Activated CD4-positive, alpha-beta memory T cell treated with anti-CD3 and anti-CD28 coated beads, Interleukin-2, amount 10 ng/mL, durations not matched to agents 7 days and 5 days (primary cell): ENCODE measurements at places on chromosomes 1 and 21. TPM values are rescaled to one million over a fixed set of nuclear protein-coding genes. Genes with fewer than 3 reads are reported as not detected.

Gene ADGRL4
- total RNA-seq: not detected

DNA sequence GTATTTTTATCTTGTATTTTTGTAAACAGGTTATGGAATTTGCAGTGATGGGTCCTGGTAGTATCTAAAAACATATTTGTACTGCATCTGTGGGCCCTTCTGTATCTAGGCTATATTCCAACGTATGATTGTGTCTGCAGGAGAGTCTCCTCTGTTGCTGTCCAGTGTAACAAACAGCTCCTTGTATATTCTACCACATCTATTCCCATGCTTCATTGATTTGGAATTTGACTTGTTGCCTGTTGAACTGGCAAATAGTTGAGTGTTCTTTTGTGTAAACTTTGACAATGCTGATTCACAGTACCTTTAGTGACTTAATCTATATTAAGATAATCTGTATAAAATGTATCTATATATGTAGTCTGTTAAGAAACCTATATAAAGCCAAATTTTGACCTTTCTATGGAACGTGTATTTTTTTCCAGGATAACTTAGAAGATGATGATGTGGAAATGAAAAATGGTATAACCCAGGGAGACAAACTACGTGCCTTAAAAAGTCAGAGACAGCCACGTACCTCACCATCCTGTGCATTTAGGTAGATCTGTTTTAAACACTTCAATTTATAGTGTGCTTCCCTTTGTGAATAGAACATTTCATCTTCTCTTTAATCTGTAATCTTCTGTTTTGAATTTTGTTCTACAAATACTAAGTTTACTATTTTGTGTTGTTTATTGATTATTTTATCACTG lies 43.4 kb upstream of the GPR88 start:
- DNase-seq: no peak

- DNase-seq: no peak
Measured at GRCh38 chr1:29753244-29753643, 516.9 kb downstream of the PTPRU start.

DNA sequence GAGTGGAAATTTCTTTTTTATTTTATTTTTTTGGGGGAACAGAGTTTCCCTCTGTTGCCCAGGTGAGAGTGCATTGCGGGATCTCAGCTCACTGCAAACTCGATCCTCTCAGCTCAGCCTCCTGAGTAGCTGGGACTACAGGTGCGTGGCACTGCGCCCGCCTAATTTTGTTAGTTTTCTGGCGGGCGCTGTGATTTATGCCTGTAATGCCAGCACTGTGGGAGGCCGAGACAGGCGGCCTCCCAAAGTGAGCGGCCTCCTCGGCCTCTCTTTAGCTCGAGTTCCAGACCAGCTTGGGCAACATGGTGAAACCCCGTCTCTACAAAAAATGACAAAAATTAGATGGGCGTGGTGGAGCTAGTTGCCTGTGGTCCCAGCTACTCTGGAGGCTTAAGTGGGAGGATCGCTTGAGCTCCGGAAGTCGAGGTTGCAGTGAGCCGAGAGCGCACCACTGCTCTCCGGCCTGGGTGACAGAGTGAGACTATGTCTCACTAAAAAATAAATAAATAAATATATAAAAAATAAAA lies 2.7 kb downstream of the GMEB1 start:
- DNase-seq: no peak

- DNase-seq: no peak
Measured at GRCh38 chr1:165637427-165637826, 6.4 kb downstream of the MGST3 start.

Gene AVPR1B
- not detected for total RNA-seq

Gene CFHR5
- not detected for total RNA-seq

DNA sequence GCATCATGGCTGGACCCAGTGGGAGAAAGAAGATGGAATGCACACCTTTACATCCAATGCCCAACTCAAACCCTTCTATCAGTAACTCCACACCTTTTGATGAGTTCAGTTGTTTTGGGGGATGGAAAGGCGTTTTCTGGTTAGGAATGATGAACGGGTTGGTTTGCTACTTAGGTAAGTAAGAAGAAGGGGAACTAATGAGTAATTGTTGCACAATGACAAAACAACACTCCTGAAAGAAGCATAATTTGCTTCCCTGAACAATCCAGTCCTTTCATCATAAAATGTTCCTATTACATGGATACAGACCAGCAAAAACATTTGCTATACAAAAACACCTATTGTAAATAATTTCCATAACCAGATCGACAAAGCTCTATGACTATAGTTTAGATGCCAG lies 35.9 kb upstream of the NFIA start:
- DNase-seq: no peak

GRCh38 chr1:25802915-25803314 lies 2.9 kb downstream of the SELENON start:
- DNase-seq: no peak

- DNase-seq: no peak
Measured at GRCh38 chr21:22758478-22758877, 1760.3 kb downstream of the NCAM2 start.

Gene CD1B
- total RNA-seq: not detected

DNA sequence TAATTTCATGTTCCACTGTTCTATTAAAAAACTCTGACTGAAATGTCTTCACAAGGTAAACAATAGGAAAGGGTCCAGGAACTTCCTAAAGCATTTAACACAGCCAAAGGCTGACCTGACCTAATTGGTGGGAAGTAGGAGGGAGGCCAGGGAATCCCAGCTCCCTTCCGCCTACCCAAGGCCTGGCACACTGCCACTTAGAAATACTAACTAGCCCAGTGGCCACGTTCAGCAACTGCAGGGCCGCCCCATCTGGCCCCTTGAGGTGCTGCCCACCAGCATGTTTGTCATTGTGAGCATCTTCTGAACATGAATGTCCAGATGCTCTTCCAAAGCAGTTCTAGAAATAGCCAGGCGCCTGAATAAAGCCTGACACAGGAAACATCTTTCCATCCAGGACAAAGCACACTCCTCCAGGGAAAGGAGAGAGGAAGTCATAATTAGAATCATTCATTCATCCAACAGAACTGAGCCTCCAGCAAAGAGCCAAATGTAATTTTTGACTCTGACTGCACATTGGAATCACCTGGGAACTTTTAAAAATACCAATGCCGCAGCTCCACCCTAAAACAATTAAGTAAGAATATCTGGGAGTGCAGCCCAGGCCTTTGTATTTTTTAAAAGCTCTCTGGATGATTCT lies 44.6 kb upstream of the BCL9 start:
- DNase-seq: no peak

DNA sequence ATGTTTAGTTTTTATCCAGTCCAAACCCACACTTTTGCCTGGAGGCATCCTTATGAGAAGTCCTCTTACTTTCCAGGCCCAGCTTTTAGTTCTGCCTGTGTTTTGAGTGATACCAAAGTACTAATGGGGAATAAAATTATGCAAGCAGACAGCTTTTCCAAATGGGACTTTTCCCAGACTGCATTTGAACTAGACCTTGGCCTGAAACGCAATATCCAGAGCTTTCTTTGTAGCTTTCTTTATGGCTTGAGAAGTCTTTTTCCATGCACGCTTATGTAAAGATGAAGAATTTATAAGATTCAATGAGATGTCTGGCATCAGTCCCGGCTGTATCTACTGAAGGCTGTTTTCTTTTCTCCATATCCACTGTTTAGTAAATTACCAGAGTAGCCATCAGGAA lies 236.6 kb upstream of the RAB4A start:
- no peak for DNase-seq

- DNase-seq: no peak
Measured at GRCh38 chr1:229561141-229561540, 2.6 kb upstream of the ABCB10 start.

Gene IL20
- not detected for total RNA-seq

DNA sequence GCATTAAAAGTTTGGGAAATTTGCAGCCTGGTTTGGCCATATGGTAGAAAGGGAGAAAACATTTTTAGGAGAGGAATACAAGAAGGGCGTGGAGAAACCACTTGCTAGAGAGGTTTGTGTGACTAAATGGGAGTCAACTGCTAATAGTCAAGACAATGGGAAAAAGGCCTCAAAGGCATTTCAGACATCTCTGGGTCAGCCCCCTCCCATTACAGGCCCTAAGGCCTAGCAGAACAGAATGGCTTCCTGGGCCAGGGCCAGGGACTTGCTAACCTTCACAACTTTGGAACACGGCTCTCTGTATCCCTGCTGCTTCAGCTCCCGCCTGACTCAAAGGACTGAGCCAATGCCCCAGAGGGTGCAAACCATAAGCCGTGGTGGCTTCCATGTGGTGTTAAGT lies 752.3 kb upstream of the ADAMTS5 start:
- DNase-seq: no peak

Gene MNDA
- total RNA-seq: not detected

Gene CADM3
- total RNA-seq: not detected

- no peak for DNase-seq
Measured at GRCh38 chr1:158115126-158115525, 65.6 kb upstream of the CD1D start.

Gene SPATA45
- not detected for total RNA-seq

Gene CLDN8
- total RNA-seq: not detected

DNA sequence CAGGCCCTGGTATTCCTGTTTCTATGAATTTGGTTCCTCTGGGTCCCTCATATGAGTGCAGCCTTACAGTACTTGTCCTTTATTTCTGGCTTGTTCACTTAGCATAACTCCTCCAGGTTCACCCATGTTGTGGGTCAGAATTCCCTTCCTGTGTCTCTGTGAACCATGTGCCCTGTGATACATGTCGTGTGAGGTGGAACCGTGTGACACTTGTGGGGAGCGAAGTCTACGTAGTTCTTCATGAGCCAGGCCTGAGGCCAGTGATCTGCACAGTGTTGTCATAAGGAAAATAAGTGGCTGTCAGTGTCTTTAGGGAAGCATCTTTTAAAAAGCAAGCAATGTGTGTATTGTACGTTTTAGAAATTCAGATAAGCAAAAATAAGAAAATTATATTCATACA lies 122.8 kb downstream of the GALNT2 start:
- no peak for DNase-seq

- no peak for DNase-seq
Measured at GRCh38 chr1:222620566-222620965, 2.7 kb downstream of the MIA3 start.
